ENCODE measurements at places on chromosomes 3 and 15.

DNA sequence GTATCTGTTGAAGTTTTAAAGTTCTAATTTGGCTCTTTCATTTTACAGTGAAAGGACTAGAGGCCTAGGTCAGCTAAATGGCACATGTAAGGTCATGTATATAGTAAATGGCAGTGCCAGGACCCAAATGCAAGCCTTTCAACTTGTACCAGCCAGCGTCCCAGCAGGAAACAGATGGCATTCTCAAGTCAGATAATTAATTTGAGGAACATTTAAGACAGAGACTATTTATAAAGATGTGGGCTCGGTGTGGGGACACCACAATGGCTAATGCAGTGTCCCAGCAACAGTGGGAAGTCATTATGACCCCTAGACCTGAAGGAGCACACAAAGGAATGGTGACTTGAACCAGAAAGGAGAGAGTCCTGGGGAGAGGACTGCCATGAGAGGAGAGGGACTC is 6.1 kb downstream of the MINDY4B start:
- no peak for DNase-seq

DNA sequence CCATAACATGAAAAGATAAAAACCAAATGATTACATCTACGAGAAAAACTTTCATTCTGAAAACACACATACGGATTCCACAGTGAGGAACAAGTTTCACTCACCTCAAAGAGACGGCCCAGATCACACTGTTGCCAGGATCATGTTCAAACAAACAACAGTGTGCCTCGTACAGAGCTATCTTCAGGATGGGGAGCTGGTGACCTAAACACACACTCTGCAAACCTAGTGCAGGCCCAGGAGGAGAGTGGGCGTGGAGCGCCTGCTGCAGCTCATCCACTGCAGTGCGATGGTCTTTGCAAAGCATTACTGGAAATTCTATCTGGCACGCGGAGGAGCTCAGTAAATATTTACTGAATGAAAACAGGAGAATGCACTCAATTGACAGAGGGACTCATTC is 38.5 kb downstream of the TAMM41 start:
- DNase-seq: no peak

- DNase-seq: no peak
Measured at GRCh38 chr3:57142411-57142723, 22.8 kb downstream of the IL17RD start.

DNA sequence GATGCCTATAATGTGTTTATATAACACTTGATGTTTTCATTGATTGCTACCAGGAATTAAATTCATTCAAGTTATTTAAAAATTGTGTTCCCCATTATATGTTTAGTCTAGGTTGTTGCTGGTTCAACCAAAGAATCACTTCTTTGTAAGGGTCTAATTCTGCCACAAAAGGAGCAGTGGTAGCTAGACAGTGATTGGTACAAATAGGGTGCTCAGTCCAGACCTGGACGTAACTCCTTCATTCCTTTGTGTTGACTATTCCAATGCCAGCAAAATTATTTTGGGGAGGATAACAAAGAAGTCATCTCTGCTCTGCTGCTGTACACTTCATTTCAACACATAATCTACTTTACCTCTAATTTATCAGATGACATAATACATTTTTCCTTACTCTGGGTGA is 1.2 kb downstream of the CHMP2B start:
- no peak for DNase-seq

DNA sequence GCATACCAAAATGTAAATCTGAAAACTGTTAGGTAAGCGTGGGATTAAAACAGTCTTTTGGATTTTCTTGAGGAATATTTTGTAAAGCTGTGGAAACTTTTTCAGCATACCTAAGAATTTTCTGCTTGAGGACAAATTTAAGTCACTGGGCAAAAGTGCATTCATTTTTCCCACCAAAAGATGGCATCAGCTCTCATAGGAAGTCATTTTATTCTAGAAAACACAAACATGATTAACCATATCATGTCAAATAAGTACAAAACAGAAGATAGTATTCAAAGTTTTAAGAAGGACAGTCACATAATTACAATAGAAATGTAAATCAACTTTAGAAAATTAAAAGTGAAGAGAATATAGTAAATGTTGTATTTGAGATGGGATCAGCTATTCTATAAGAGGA is 63.5 kb downstream of the SLC49A4 start:
- DNase-seq: no peak

DNA sequence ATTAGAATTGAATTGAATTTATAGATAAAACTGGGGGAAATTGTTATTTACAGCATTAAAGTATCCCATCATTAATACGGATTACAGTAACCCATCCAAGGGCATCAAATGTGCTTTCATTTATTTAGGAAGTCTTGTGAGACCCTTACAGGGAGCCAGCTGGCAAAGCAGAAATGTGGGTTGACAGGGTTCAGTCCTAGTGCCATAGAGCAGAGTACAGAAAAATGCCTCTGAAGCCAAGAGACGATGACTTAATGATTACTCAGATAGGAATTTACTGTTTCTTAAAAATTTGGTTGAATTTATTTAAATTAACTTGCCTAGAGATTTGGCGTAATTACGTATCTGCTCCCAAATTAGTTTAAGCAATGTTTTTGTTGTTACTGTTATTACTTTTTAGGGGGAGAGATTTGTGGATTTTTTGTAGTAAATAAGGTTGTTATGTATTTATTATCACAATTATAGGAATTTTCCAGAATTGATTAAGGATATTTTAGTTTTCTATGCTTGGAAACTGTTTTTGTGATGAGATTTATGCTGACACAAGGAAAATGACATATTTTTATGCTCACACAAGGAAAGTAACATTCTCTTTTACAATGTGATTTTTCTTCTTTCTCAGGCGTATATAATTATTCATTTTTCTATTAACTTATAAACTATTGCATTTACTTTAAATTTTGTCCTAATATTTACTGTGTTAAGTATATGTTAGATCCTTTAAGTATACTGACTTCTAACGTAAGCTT is 152.0 kb downstream of the EPHA6 start:
- DNase-seq: no peak

DNA sequence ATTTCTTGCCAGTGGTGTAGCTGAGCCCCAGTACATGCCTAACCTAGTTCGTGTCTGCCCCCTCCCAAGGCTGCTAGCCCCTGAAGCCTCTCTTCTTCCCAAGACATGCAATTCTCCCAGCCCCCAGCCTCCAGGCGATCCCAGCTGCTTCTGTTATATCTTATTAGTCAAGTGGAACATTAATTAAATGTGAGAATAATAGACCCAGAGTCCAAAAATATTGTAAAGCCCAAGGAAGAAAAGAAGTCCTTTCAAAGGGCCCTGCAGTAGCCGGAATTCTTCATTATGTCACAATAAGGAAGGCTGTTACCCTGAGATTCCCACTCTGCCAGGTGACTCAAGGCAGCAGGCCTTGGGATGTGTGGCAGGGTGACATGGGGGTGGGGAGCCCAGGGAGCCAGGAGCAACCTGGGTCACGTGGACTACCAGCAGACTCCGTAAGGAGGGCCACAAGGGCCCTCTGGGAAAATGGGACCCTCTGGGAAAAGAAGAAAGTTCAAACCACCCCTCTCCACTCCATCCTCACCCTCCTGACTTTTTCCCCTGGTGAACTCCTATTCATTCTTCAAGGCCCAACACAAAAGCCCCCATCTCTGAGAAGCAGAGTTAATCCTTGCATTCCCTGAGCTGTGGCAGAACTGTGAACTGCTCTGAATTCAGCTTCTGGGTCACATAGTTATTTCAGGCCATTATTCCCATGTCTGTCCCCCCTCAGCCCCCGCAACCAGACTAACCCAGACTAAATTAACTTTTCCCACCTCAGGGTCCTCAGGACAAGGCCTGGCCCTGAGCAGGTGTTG is 21.8 kb upstream of the TRH start:
- no peak for DNase-seq

DNA sequence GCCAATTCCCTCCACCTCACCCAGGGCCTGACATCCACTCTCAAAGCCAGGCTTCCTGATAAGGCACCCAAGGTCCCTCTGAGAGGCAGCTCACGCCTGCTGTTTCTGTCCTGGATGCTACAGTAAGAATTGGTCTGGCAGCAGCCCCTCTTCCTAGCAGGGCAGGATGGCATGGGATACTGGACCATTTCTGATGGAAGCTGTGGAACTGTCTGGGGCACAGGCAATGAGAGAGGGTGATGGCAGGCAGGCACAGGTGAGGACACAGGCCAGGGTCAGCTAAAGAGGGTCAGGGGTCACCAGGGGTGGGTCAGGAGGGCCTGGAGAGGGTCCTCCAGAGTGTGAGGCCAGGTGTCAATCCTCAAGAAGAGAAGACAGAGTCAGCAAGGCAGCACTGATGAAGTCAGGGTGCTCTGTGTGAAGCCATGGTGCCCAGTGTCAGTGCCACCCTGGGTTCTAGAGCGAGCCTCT is 41.9 kb upstream of the SLC41A3 start:
- DNase-seq: no peak

DNA sequence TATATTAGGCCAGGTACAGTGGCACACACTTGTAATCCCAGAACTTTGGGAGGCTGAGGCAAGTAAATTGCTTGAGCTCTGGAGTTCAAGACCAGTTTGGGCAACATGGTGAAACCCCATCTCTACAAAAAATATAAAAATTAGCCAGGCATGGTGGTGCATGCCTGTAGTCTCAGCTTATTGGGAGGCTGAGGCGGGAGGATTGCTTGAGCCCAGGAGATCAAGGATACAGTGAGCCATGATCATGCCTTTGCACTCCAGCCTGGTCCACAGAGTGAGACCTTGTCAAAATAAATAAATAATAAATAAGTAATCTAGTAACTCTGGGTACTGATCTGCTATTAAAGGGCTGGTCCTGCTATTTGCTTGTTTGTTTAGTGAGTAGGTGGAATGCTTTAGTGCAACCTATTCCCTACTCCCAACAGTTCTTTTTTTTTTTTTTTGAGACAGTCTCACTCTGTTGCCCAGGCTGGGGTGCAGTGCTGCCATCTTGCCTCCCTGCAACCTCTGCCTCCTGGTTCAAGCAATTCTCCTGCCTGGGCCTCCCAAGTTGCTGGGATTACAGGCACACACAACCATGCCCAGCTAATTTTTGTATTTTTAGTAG is 9.1 kb upstream of the INO80 start:
- no peak for DNase-seq
